Renal cortex interstitium (tissue), 15 donors: ENCODE measurements at places on chromosomes 16 and 17. TPM values are rescaled to one million over a fixed set of nuclear protein-coding genes. Genes with fewer than 3 reads are reported as not detected.

The SCNN1B gene
- 21.8 TPM for polyA plus RNA-seq

The BIRC5 gene
- 30.4 TPM for polyA plus RNA-seq

The CACNG5 gene
- 2.5 TPM for polyA plus RNA-seq

The KRTAP2-1 gene
- polyA plus RNA-seq, result not detected

The NPIPA2 gene
- not detected for polyA plus RNA-seq

The CYGB gene
- polyA plus RNA-seq, result 10.4 TPM

The ABCC12 gene
- 0.08 TPM for polyA plus RNA-seq

The ANKS4B gene
- 5.8 TPM for polyA plus RNA-seq

The ALDH3A1 gene
- polyA plus RNA-seq, result 1.2 TPM

- no peak for DNase-seq
These were observed 94.6 kb downstream of the SPECC1 start for GRCh38 chr17:20103454-20104446.

DNA sequence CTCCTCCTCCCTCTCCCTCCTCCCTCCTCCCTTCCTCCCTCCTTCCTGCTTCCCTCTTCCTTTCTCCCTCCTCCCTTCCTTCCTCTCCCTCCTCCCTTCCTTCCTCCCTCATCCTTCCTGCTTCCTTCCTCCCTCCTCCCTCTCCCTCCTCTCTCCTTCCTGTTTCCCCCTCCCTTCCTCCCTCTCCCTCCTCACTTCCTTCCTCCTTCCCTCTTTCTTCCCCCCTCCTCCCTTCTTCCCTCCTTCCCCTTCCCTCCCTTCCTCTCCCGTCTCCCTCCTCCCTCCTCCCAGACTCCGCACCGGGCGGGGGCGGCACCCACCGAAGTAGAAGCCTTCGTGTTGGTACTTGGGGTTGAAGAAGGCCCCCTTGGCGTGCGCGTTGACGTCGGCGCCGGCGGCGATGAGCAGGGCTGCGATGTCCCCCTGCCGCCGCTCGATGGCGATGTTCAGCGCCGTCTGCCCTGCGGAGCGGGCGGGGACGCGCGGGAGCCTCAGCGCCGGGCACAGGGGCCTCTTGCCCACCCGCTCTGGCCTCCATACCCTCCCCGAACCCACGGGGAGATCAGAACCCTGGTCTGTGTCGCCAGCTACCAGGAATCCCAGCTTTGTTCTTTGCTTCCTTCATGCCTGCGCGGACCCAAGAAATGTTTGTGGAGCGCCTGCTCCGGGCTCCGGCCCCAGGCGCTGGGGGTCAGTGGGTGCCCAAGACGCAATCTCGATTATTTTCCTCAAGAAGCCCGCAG is 22.2 kb downstream of the TRPV3 start:
- DNase-seq, result no peak

- no peak for DNase-seq
These were observed 31.4 kb upstream of the CORO6 start for GRCh38 chr17:29653995-29654714.

GRCh38 chr17:31401456-31402254 is 10.2 kb downstream of the RAB11FIP4 start:
- no peak for DNase-seq

DNA sequence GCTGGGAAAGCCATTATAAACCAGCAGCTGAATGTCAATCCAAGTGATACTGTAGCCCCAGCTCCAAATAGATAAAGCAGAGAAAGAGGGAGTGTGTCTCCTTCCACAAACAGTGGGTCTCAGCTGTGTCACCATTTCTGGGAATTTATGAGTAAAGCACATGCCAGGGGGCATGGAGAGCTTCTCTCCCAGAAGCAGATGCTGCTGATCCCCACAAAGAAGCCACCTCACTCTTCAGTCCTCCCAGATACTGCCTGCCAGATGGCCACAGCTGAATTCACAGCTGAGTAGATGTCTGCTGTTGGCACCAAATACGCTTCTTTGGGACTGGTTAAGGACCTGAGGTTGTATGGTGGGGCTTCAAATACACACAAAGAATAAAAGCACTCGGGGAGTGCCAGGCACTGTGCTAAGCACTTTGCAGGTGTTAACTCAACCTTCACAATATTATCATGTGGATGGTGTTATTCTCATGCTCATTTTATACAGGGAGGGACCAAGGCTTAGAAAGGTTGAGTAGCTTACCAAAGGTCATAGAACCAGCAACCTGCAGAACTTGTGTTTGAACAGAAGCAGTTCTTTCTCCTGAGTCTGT is 298.3 kb downstream of the CDH11 start:
- no peak for DNase-seq

DNA sequence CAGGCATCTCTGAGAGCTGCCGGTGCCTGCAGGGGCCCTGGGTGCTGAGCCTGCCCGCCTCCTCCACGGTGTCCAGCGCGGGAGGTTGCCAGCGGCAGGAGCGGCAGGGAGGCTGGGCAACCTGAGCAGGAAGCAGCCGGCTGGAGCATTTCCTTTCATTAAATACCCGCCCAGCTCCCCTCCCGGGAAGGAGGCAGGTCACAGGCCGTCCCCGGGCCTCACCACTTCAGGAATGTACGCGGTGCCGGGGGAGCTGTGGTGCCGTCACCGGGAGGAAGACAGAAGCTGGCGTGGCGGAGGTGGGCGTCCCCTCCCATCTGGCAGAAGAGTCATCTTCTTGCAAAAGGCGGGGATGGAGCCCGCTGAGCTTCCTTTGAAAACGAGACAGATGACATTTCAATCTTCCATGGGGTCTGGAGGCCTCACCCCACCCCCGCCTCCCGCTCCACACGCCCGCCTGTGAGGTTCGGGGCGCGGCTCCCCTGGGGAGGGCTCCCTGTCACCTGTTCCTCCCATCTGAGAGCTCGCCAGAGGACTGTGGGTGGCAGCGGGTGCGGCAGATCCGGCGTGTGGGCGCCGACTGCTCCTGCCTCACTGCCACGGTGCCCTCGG is 16.0 kb downstream of the SOX8 start:
- peak; percentile 49 for DNase-seq

GRCh38 chr16:56748191-56748590 is 18.3 kb downstream of the NUP93 start:
- DNase-seq, result no peak

- DNase-seq, result no peak
These were observed 63.0 kb downstream of the BAIAP2 start for GRCh38 chr17:81097943-81098308.

DNA sequence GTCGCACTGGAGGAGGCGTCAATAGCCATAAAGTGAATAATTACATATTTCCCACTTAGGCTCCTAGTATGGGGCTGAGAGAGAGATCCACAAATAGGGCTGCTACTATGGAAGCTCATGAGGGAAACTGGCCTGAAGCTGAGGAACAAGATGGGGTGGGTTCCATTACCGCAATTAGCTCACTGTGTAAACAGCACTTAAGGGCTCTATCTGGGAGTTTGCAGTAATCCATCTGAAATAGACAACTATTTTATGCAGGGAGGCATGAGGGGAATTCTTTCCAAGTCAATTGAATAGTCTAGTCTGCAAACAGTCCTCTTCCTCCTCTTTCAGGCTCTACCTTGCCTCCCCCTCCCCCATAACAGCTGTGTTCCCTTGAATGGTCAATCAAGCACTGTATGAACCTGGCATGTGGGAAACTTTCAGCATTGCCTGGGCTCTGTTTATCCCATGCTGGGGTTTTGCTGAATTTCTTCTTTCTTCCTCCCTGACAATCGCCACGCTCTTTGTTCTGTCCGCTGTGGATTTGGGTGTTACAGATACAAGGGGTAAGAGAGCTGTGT is 56.1 kb upstream of the MAF start:
- no peak for DNase-seq

GRCh38 chr16:79412783-79413225 is 187.7 kb downstream of the MAF start:
- no peak for DNase-seq

DNA sequence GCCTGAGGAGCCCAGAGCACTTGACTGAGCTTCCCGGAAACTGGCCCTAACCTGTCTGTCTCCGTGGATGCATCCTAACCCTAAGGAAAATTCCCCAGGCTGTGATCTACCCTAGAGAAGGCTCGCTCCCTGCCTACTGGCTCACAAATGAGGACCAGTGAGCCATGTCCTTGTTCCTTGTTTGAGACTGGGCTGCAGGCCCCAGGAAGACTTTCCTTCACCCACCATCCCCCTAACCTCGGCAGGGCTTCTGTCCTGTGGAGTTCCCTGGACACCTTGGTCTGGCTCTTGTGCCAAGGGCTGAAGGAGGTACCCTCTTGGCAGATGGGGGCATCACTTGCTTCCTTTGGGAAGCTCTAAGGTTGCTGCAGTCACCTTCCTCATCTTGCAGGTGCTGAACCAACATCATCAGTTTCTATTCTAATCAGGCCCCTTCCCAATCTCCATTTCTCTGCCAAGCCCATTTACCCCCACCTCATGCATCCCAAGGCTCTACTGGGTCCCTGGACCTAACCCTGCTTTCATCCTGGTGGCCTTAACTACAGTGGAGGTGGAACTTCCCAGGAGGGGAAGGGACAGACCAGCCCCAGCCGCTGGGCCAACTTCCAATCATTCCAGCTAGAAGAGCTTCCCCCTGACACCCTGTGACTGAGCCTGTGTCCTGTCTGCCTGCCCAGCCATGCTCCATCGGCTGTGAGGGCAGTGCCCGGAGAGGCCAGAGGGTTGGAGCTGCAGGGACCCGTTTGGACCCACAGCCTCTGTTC is 12.4 kb downstream of the RNF40 start:
- no peak for DNase-seq

GRCh38 chr17:35255316-35255715 is 12.4 kb downstream of the SLFN5 start:
- no peak for DNase-seq

- no peak for DNase-seq
These were observed 6.1 kb downstream of the RFFL start for GRCh38 chr17:35057332-35057915.

- peak; percentile 42 for DNase-seq
These were observed 518.5 kb upstream of the EEF2KMT start for GRCh38 chr16:5615868-5616642.

- DNase-seq, result no peak
These were observed 203.4 kb downstream of the CCDC182 start for GRCh38 chr17:57541472-57542394.

GRCh38 chr16:12011565-12011964 is 35.0 kb downstream of the SNX29 start:
- DNase-seq, result no peak

DNA sequence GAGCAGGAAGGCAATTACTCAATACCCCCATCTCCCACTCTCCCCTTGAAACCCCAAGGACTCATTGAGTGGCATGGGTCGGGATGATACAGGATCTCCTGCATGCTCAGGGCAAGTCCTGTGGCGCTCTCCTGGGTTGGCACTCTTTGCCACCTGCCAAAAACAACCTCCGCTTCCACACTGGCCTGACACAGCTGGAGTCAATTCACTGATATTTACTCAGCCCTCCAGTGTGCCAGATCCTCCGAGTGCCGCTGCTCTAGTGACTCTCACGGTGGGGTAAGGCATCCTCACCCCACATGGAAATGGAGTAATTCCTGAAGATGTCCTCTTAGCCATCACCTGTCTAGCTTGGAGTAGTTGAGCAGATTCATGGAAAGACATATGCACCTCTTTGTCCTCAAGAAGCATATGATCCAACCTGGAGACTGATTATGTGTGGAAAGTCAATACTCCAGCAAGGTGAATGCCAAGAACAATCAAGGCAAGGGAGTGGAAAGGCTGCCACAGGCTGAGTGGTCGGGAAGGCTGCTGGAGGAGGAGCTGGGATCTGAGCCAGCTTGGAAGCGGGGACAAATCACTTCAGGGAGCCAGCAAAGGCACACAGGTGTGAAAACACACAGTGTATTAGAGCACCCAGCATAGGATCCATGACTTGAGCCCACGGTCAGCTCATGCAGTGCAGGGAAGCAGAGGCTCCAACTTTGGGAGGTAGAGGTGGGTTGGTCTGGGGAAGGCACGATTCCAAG is 12.6 kb upstream of the GOSR2 start:
- DNase-seq, result no peak

DNA sequence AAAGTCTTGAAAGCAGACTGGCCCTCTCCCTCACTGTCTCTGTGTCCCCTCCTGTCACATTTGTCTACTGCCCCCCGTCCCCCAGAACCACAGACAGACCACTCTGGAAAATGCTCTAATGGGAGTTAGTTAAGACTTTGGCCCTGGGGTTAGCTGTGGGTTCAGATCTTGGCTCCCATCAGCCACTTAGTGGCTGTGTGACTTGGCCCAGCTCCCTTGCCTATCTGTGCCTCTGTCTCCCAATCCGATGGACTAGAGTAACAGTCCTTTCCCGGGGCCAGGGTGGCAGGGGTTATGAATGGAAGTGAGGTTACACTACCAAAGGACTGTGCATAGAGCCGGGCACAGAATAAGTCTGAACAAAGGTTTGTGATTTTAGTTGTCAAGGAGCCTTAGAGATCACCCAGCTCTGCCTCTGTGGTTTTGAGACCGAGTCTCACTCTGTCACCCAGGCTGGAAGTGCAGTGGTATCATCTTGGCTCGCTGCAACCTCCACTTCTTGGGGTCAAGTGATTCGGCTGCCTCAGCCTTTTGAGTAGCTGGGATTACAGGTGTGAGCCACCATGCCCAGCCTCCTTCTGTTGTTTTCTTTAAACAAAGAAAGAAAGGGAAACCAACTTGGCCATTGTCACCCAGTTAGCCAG is 23.7 kb downstream of the PPL start:
- DNase-seq, result no peak

DNA sequence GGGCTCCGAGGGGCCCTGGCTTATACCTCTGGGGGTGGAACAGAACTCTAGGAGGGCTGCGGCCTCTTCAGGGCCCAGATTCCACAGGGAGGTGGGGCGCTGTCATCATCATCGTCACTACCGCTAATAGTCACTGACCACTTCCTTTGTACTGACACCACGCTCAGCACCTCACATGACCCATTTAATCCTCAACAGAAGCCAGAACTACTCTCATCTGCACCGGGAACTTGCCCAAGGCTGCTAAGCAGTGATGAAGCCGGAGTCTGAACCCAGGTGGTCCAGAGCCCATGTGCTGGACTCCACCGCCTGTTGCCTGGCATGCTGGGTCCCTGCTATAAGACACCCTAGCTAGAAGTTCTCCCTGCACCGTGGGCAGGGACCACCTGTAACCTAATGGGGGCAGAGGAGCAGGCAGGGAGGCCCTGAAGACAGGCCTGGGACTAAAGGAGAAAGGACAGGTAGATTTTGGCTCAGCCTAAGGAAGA is 12.0 kb downstream of the UNC13D start:
- no peak for DNase-seq

DNA sequence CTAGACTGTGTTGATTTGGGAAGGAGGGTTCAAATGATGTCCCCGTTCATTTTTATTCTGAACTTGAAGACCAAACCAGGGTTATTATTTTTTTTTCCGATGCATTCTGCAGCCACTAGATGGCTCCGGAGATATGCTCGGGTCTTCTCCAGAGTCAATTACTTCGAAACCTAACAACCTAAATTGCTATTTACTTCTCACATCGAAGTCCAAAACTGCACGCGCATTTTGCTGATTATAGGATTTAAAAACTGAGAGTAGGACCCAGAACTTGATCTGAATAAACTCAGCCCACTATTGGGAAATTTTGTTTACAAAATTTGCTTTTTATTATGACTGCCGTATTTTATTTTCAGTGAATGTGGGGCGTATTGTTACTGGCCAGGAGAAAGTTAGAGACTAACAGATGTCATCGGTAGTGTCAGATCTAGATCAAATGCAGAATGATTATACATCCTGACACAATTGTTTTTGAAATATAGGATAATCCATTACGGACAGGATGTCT is 263.8 kb downstream of the HS3ST3A1 start:
- DNase-seq, result peak; percentile 48

GRCh38 chr16:48076455-48077012 is 79.3 kb downstream of the ABCC12 start:
- DNase-seq, result no peak
